ENCODE measurements at places on chromosomes 2 and 18.

DNA sequence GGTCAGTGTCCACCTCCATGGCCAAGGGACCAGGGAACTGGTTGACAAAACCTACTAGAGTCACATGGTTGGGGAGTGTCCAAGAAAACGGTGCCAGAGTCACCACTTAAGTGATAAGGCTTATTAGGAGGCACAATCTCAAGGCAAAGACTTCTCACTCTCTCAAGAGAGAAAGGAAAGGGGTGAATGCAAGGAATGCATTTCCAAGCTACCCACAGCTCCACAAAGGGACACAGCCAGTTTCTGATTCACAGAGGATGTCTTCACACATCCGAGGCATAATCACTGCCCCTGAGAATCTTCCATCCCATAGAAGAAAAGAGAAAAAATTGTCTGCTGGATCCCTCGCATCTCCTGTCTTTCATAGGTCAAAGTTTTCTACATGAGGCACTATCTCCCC, 269.3 kb downstream of the TNS1 start:
- DNase-seq: no peak

DNA sequence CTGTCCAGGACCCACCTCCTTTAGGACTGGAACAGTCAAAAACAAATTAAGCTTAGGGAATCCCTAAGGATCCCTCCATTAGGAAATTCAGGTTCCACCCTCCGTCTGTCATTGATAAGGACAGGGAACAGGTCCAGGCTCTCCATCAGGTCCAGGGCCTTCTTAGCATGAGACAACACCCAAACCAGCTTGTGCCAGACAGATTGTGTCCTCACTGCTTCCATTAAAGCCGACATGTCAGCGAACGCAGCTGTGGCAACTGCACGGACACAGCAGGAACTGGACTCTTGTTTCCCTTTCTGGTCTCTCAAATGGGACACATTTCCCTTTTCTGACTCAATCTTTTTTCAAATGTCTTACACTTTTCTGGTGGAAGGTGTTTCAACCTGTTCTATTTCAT, 81.4 kb downstream of the BCL11A start:
- DNase-seq: no peak

GRCh38 chr2:68940369-68940768, 12.3 kb downstream of the GKN2 start:
- no peak for DNase-seq

DNA sequence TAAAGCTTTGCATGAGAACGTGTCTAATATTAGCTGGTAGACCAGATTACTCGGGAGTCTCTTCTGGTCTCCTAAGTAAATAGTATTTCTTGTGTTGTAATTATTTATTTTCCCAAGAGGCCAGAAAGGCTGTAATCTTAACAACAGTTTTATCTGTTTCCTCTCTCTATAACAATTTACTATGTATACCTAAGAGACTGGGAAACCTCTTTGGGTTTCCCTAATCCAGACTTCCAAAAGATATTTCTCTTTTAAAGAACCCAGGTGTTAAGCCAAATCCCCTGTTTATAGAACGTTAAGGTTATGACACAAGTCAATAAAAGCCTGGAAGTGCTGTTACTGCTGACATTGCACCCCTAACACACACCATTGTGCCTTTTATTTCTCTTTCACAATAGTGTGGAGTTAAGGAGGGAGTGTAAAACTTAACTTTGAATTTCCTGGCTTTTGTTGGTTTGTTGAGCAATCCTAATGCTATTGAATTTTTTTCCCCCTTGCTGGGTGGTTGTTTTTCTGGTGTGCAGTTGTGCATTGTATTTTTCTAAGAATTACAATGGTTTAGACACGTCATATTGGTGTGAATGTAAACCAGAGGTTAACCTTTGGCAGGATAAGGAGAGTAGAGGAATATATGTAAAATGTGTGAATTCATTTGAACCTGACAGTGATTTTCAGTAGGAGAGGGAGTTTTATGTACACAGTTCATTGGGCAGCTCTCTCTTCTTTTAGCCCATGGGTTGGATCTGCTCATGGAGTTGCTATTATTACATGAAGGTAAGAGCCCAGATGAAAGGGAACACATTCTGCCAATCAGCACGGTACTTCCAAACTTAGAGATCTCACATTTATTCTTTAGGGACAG, 192.8 kb downstream of the MTX2 start:
- DNase-seq: no peak

DNA sequence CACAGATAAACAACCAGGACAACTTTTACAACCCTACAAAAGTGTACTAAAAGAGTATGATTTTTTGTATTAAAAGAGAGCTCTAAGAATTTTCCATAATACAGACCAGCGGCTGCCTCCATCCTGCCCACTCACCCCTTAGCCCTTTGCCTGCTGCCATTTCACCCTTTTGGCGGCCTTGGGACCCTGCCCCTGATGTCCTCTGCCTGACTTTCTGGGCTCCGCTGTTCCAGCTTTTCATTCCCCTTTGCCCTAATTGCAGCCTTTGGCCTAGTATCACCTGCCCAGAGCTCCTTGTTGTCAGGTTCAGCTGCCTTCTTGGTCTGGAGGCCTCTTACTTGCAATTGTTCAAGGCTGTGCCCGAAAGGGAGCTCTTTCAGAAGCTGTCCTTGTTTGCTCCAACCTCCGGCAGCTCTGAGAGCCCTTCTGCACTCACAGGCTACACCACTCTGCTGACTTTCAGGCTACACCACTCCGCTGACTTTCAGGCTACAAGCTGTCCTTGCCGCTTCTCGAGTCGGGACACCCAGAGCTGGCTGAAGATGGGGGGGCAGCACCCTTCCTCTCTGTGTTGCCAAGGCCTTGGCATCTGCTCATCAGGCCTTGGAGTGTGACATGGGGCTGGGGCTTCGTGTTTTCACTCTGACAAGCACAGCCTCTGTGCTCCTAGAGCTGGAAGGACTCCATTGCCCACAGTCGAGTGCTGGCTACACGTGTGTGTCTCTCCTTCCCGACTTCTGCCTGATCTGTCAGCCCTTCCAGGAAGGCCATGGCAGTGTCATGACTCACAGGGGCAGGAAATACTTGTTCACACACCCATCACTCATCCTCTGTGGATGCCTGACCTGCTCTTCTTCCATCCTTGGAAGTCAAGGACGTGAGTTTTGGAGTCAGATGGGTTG, 43.1 kb upstream of the HDAC4 start:
- DNase-seq: peak; percentile 26

DNA sequence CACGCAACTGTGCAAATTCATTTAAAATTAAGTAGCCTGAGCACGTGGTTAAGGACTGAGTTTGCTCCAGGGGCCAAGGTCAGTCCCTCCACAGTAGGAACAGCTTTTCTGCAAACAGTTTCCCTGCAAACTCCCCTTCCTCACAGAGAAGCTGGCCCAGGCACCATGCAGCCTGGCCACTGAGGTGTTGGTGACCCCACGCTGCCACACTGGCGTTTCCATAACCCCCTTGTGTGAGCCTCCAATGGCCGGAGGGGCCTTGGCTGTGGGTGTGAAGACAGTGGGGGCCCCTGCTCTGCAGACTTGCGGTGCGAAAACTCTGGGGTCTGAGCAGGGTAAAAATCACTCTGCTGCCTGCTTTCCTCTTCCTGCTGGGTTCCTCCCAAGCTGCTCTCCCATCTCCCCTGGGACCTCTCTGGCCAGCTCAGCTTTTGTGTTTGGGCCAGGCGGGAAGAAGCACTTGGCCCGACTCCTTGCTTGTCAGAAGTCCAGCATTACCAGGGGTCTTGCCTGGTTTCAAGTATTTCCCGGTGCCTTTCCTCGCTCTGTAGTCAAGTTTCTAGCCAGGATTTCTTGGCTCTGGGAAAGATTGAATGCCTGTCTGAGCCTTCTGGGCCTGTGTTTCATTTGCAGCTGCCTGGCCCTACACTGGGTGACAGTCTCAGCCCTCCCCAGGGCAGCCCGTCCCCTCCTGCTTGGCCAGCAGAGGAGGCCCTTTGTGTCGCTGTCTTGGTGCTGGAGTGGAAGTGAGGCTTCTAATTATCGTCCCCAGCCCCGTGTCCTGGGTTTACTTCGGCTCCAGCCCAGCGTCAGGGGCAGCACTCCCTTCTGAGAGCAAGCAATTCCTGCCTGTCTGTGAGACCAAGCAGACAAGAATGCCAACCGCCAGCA, 131.4 kb upstream of the SLC1A4 start:
- DNase-seq: no peak

DNA sequence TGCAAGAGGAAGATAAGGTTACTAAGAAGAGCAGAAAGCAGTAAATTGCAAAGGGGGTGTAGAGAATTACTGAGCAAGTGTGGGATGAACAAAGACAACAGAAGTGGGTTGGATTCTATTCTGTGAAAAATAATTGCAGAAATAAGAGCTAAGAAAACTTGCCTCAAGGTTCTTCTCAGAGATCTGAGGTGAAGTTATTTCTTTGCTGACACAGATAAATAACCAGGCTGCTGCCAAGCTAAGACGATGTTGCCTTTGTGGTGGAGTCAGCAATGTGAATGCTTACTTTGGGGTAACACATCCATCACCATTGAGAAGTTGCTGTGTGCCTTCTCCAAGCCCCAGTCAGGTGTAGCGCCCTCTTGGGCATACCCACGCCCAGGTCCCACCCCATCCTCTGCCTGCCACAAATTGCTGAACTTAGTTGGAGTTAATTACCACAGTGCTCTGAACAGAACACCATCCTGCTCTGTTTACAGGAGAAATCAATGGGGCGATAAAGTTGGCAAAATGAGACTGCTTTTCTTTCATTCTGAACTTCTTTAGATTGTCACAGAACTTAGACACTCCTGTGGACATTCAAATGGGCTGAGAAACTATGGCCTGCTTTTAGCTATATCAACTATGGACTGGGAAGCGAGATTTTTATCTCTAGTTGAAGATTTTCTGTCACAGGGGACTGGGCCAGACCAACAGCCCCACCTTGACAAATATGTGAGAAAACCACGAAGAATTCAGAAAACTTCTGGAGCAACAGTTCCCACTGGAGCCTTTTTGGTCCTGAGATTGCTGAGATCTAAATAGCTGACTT, 283.6 kb downstream of the TMX3 start:
- DNase-seq: no peak

GRCh38 chr2:241897231-241897916, 27.8 kb downstream of the RTP5 start:
- DNase-seq: no peak

GRCh38 chr2:236207472-236207871, 39.3 kb upstream of the GBX2 start:
- no peak for DNase-seq

- peak; percentile 31 for DNase-seq
Measured at GRCh38 chr2:113977660-113978523, 88.0 kb downstream of the ACTR3 start.

DNA sequence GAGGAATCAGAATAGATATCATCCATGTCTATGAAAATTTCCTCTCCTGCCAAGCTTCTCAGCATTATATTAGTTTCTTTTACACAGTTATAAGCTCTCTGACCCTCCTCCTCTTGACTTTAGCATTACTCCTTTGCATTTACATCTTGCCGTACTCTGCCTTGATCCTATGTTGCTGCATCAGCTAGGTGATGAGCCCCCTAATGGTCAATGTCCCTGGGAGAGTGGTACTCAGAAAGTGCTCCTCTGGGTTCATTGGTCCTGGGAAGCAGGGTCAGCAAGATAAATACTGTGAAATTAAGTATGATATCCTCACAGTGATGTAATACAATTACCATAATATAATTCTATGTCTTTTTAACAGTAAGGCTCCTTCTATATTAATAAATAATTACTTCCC, 74.1 kb downstream of the PKP4 start:
- DNase-seq: no peak
